ENCODE measurements at places on chromosomes 7 and 10. TPM values are rescaled to one million over a fixed set of nuclear protein-coding genes. Genes with fewer than 3 reads are reported as not detected.

The SFXN2 gene
- 14.7 TPM for total RNA-seq

The FGFR2 gene
- total RNA-seq, result 0.19 TPM

DNA sequence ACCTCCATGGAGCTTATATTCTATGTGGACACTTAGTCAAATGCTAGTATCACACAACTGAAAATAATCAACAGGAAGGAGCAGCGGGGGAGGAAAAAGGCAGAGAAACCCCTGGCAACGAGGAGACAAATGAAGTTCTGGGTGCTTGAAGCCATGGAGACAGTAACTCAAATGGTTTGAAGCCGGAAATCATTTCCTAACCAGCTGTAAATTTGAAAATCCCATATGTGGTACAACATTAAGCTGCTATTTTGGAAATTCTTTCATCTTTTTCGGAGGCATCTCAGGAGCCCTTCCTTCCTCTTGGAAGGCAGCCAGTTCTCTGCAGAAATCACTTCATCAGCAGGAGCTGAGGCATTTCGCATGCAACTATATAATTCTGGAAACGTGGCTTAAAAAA lies 91.4 kb downstream of the PPP1R3C start:
- no peaks in the 10 kb centered on the region for H3K36me3 ChIP-seq
- no peak overlapping the region for H3K27ac ChIP-seq
- no peaks in the 10 kb centered on the region for H3K4me1 ChIP-seq
- DNase-seq, result no peak
- no peak overlapping the region for H3K4me3 ChIP-seq

- no peak overlapping the region for H3K27ac ChIP-seq
- no peaks in the 10 kb centered on the region for H3K27me3 ChIP-seq
- H3K4me3 ChIP-seq, result no peak overlapping the region
These were observed 50.9 kb downstream of the LAMB4 start for GRCh38 chr7:108079276-108079647.

- H3K4me1 ChIP-seq, result no peaks in the 10 kb centered on the region
- H3K36me3 ChIP-seq, result no peaks in the 10 kb centered on the region
- H3K27me3 ChIP-seq, result peaks cover 4% of the 10 kb centered on the region
- H3K27ac ChIP-seq, result no peak overlapping the region
- no peak for DNase-seq
These were observed 146.3 kb upstream of the CHST15 start for GRCh38 chr10:124239696-124240095.

DNA sequence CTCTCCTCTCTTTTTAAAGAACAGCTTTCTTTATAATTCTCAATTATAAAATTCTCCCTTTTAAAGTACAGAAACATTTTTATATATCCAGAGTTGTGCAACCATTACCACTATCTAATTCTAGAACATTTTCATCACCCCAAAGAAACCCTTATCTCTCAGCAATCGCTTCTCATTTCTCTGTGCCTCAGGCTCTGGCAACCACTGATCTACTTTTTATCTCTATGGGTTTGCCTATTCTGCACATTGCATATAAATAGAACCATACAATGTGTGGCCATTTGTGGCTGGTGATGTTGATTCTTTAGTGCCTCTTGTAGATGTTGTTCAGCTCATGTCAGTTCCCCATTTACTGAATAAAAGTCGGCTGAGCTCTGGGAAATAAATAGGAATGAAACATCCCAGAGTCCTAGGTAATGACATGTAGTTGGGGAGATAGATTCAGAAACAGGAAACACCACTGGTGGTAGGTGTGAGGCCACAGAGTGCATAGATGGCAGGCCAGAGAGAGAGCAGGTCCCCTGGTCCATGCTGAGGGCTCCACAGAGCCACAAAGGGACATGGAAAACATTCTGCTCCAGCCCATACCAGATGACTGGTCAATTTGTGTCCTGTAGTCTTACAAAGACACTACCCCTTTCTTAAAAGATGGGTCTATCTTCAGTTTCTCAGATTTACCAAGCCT lies 126.5 kb downstream of the PLPP4 start:
- no peak for DNase-seq
- H3K27me3 ChIP-seq, result no peaks in the 10 kb centered on the region
- H3K36me3 ChIP-seq, result no peaks in the 10 kb centered on the region
- H3K27ac ChIP-seq, result no peak overlapping the region
- H3K4me3 ChIP-seq, result no peak overlapping the region
- no peaks in the 10 kb centered on the region for H3K4me1 ChIP-seq

GRCh38 chr10:58554316-58554715 lies 41.6 kb downstream of the BICC1 start:
- H3K4me3 ChIP-seq, result no peak overlapping the region
- no peak for DNase-seq
- H3K27ac ChIP-seq, result no peak overlapping the region
- no peaks in the 10 kb centered on the region for H3K36me3 ChIP-seq

- H3K4me1 ChIP-seq, result peaks cover 8% of the 10 kb centered on the region
- no peak overlapping the region for H3K27ac ChIP-seq
- no peak for DNase-seq
- no peak overlapping the region for H3K4me3 ChIP-seq
These were observed 6.9 kb upstream of the VDAC2 start for GRCh38 chr10:75203724-75204123.

The NCAPG2 gene
- total RNA-seq, result 149 TPM

GRCh38 chr10:44182909-44183308 lies 202.0 kb downstream of the CXCL12 start:
- no peak overlapping the region for H3K4me3 ChIP-seq
- H3K36me3 ChIP-seq, result no peaks in the 10 kb centered on the region
- H3K27me3 ChIP-seq, result peaks cover 8% of the 10 kb centered on the region
- no peak for DNase-seq
- no peak overlapping the region for H3K27ac ChIP-seq

- H3K4me1 ChIP-seq, result peaks cover 9% of the 10 kb centered on the region
- DNase-seq, result no peak
- no peaks in the 10 kb centered on the region for H3K27me3 ChIP-seq
These were observed 108.8 kb downstream of the CUX1 start for GRCh38 chr7:101926265-101926664.

The KLF14 gene
- not detected for total RNA-seq

- no peak overlapping the region for H3K27ac ChIP-seq
- H3K4me1 ChIP-seq, result no peaks in the 10 kb centered on the region
- no peak overlapping the region for H3K4me3 ChIP-seq
- DNase-seq, result no peak
- no peaks in the 10 kb centered on the region for H3K36me3 ChIP-seq
These were observed 13.0 kb upstream of the WIPI2 start for GRCh38 chr7:5177060-5177459.

DNA sequence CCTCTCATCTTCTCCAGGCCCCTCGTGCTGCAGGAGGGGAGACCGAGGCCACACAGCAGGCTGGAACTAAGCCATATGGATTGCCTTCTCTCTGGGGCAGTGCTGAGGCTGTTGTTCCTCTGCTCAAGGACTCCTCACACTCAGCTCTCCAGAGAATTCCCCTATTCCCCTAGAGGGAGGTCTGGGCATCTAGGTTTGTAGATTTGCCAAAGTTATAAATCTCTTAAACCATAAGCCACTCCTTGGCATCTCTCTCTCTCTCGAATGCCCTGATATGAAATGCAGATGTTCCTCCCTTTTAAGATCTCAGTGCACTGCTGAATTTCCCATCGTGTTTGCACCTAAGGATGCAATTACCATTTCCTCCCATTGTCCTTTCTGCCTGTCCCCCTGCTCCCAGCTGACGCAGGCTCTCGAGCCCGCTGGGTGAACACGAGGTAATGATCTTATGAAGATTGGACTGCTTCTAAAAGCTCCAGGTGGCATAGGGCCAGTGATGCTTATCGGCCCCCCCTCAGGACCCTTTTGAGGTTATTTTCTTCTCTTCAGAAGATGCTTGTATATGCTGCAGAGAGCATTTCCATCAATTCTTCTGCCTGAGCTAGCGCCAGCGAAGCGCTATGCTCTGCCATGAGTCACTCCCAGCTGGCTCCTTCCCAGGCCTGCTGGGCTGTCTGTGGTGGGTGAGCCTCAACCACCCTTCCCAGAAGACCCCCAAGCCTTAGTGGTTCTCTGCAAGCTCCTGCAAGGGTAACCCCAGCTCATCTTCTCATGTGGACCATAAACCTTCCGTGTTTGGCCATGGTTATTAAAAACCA lies 41.6 kb upstream of the AQP1 start:
- no peaks in the 10 kb centered on the region for H3K36me3 ChIP-seq
- DNase-seq, result no peak
- no peak overlapping the region for H3K27ac ChIP-seq
- H3K4me1 ChIP-seq, result no peaks in the 10 kb centered on the region
- no peak overlapping the region for H3K4me3 ChIP-seq

The PRXL2A gene
- 10.1 TPM for total RNA-seq

- H3K36me3 ChIP-seq, result no peaks in the 10 kb centered on the region
- H3K4me3 ChIP-seq, result no peak overlapping the region
- H3K27ac ChIP-seq, result no peak overlapping the region
- H3K4me1 ChIP-seq, result no peaks in the 10 kb centered on the region
- DNase-seq, result no peak
- H3K27me3 ChIP-seq, result no peaks in the 10 kb centered on the region
These were observed 111.4 kb downstream of the INPP5A start for GRCh38 chr10:132648851-132649528.

- H3K27ac ChIP-seq, result peak overlapping the region; percentile 79
- H3K27me3 ChIP-seq, result no peaks in the 10 kb centered on the region
- peak overlapping the region; percentile 57 for H3K4me3 ChIP-seq
- H3K36me3 ChIP-seq, result no peaks in the 10 kb centered on the region
- DNase-seq, result no peak
These were observed 78.3 kb downstream of the GRK5 start for GRCh38 chr10:119285495-119286267.

GRCh38 chr10:17335065-17335464 lies 107.0 kb downstream of the VIM start:
- H3K4me3 ChIP-seq, result no peak overlapping the region
- peaks cover 1% of the 10 kb centered on the region for H3K36me3 ChIP-seq

DNA sequence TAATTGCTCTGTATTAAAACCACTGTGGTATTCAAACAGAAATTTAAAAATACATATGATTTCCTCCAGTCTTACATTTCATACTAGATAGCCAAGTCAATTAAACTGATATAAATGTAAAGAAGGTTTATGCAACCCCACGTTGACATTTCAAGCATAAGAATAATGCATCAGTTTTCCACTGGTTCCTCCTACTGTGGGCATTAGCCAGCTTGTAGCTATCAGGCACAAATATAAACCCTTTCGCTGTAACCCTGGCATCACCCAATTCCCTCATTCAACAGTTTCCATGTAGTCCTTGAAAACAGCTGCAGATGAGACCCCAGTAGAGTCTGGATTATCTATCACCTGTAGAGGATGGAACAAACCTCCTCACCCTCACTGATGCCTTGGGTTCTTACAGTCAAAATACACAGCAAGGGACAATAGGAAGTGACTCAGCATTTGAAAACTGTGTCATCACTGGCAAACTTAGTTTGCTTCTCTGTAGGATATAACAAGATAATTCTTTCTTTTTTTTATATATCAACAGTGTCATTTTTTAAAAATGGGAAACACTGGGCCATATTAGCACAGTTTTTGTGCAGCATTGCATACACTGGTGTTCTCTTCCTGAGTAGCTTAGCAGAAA lies 113.0 kb downstream of the PDE1C start:
- no peaks in the 10 kb centered on the region for H3K27me3 ChIP-seq
- no peak for DNase-seq
- no peak overlapping the region for H3K27ac ChIP-seq
- H3K36me3 ChIP-seq, result no peaks in the 10 kb centered on the region

The PSMG3 gene
- 55.0 TPM for total RNA-seq

All from activated CD4-positive, alpha-beta memory T cell treated with anti-CD3 and anti-CD28 coated beads for 36 hours (primary cell).